ENCODE measurements at places on chromosomes 5 and 9. TPM values are rescaled to one million over a fixed set of nuclear protein-coding genes. Genes with fewer than 3 reads are reported as not detected.

DNA sequence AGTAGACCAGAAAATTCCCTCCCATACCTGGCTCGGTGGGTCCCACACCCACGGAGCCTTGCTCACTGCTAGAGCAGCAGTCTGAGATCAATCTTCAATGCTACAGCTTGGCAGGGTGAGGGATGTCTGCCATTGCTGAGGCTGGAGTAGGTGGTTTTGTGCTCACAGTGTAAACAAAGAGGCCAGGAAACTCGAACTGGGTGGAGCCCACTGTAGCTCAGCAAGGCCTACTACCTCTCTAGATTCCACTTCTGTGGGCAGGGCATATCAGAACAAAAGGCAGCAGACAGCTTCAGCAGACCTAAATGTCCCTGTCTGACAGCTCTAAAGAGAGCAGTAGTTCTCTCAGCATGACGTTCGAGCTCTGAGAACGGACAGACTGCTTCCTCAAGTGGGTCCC, 5.6 kb upstream of the GZMA start:
- no peaks in the 10 kb centered on the region for H3K4me1 ChIP-seq
- DNase-seq, result no peak
- H3K36me3 ChIP-seq, result no peaks in the 10 kb centered on the region
- no peak overlapping the region for H3K27ac ChIP-seq

- H3K27ac ChIP-seq, result no peak overlapping the region
- no peaks in the 10 kb centered on the region for H3K36me3 ChIP-seq
- no peak overlapping the region for H3K4me3 ChIP-seq
These were observed 58.3 kb upstream of the LHFPL2 start for GRCh38 chr5:78706825-78707224.

The ARHGAP26 gene
- 35.4 TPM for total RNA-seq

- no peak overlapping the region for H3K4me3 ChIP-seq
- H3K36me3 ChIP-seq, result peaks cover 26% of the 10 kb centered on the region
- H3K27me3 ChIP-seq, result no peaks in the 10 kb centered on the region
- no peak for DNase-seq
- no peaks in the 10 kb centered on the region for H3K4me1 ChIP-seq
- no peak overlapping the region for H3K27ac ChIP-seq
These were observed 72.5 kb downstream of the CEP120 start for GRCh38 chr5:123350742-123351141.

The HDHD3 gene
- total RNA-seq, result 10.4 TPM

- H3K36me3 ChIP-seq, result no peaks in the 10 kb centered on the region
- no peak overlapping the region for H3K4me3 ChIP-seq
- no peak for DNase-seq
- no peaks in the 10 kb centered on the region for H3K27me3 ChIP-seq
- H3K27ac ChIP-seq, result no peak overlapping the region
- no peaks in the 10 kb centered on the region for H3K4me1 ChIP-seq
These were observed 2.4 kb upstream of the CCDC112 start for GRCh38 chr5:115298811-115299210.

DNA sequence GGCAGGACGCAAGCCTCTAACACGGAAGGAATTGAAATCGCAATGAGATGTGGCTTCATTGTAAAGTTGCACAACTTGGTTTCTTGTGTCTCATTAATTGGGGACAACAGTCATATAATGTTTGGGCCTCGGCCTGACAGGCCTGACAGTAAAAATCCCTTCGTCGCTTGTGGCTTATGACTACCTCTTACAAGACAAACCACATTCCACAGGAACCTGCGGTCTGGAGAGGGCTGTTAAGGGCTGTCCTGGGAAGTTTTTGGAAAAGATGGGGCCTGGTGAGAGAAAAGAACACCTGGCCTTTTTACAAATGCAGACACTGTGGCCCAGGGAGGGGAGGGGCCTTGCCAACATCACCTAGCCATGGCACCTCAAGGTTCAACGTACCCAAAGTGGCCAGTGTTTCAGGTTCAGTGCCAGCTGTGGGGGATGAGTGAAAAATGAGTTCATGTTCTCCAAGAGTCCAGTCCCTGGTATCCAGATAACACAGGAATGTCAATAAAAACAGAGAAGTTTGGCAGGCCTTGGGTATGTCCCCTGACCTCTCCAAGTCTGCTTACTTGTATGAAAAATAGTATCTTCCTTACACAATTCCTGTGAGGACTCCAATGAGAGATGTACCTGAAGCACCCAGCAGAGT, 22.2 kb downstream of the SHB start:
- H3K4me1 ChIP-seq, result peaks cover 44% of the 10 kb centered on the region
- H3K27ac ChIP-seq, result peak overlapping the region; percentile 86
- no peak for DNase-seq

The SPATA6L gene
- total RNA-seq, result 12.6 TPM

Measured in upper lobe of right lung (tissue), 1 donor.